ENCODE measurements at places on chromosomes 2 and 18.

GRCh38 chr2:137190411-137191195, 425.3 kb downstream of the THSD7B start:
- no peak for DNase-seq

DNA sequence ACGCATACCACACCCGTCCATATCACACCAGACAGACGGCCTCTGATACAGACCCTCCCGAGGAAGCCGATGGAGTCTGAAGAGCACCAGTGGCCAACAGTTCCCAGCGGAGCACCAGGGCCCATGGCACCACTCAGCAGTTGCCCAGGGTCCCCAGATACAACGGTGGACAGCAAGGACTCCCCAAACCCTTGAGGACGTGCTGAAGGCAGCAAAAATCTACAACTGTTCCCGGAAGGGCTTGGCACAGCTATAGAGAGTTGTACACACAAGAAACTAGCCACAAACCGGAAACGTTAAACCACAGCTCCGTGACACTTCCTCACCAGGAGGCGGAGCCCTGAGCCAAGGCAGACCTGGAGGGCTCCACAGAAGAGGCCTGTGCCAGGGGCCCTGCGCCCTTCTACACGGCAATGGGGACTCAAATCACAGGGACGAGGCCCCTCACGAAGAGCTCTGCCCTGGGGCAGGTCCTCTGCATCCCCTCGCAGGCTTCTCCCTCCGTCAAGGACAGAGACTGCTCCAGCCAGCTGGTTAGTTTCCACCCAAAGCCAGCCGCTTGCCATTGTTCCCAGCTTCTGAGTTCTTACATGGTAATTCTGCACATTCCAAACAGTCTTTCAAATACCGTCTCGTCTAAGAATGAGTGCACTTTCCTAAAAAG, 133.4 kb downstream of the HDAC4 start:
- DNase-seq, result peak; percentile 91

- no peak for DNase-seq
These were observed 14.1 kb downstream of the LIMS1 start for GRCh38 chr2:108548208-108549003.

GRCh38 chr2:108583903-108584520, 49.7 kb downstream of the LIMS1 start:
- peak; percentile 59 for DNase-seq

DNA sequence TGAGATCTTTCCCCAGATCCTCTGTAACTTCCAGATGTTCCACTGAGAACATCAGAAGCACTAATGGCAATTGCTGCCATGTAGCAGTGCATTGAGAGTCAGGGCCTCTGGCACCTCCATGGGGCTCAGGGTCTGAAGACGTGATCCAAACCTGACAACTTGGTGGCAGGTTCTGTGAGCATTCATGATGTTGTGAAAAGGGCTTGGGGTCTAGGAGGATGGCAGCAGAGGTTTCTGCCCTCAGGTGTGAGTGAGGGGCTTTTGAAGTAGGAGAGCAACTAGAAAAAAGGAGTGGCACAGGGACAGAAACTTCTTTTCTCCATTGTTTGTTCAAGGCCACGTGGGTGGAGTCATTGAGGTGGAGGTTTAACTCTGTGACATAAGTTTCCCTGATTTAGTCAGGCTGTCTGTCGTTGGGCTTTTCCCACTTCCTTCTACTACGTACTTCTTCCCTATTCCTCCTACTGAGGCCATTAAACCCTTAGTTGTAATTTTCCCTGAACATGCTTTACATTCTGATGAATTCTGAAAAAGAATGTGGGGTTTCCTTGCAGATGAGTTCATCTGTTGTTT, 13.1 kb downstream of the CFLAR start:
- DNase-seq, result no peak

DNA sequence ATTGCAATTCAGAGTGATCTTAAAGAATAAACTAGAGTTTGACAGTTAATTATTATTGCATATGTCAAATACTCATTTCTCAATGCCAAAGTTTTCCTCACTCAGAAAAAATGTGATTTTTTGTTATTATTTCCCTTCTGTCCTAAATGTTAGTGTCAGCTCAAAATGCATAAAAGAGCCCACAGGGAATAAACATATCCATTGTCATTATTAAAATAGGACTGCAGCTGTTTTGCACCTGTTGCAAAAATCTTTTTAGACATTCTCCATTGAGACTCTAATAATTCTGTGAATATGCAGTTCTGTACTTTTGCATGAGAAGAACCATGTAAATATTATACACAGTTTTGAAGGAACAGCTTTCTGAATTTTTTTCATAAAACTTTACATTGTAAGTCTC, 540.0 kb upstream of the SLC39A10 start:
- DNase-seq, result no peak

GRCh38 chr2:176473177-176473576, 203.9 kb downstream of the MTX2 start:
- no peak for DNase-seq

GRCh38 chr2:237207646-237208045, 122.0 kb downstream of the COPS8 start:
- no peak for DNase-seq

- no peak for DNase-seq
These were observed 50.1 kb upstream of the NOSTRIN start for GRCh38 chr2:168752361-168752760.

DNA sequence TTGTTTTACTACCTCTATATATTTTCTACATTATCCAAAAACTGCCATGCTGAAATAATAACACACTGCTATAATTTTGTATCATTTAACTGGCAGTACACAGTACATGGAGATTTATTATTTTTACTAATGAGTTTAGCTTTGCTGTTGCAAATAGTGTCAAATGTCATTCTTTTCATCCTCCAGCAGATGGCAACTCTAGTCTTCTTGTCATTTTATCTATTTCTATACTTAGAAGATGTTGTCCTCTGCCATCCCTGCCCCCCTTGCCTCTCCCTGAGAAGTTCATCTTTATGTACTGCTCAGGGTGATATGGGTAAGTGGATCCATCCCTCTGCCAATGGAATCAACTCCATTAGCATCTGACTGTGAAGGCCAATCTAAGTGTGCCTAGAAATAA, 21.7 kb upstream of the LRRTM1 start:
- DNase-seq, result no peak

GRCh38 chr2:208269091-208269490, 3.0 kb downstream of the PIKFYVE start:
- DNase-seq, result no peak

- peak; percentile 91 for DNase-seq
These were observed 749 bp upstream of the ACVR2A start for GRCh38 chr2:147843864-147844696.

- DNase-seq, result no peak
These were observed 80.1 kb downstream of the MYCN start for GRCh38 chr2:16020389-16021008.

DNA sequence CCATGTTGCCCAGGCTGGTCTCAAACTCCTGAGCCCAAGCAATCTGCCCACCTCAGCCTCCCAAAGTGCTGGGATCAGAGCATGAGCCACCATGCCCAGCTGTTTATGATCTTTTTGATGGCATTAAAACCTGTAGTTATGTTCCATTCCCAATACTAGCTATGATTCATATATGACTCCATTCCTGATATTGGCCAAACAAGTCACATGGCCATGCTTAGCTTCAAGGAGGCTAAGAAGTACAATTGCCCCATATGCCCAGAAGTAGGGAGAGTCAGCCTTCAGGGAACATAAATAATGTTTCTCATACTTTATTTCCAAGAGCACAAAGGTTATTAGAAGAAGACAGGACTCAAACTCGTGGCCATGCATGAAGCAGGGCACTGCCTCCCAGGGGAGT, 132.4 kb upstream of the RAB6C start:
- DNase-seq, result no peak

- DNase-seq, result no peak
These were observed 291.9 kb downstream of the ALK start for GRCh38 chr2:29629495-29629894.

DNA sequence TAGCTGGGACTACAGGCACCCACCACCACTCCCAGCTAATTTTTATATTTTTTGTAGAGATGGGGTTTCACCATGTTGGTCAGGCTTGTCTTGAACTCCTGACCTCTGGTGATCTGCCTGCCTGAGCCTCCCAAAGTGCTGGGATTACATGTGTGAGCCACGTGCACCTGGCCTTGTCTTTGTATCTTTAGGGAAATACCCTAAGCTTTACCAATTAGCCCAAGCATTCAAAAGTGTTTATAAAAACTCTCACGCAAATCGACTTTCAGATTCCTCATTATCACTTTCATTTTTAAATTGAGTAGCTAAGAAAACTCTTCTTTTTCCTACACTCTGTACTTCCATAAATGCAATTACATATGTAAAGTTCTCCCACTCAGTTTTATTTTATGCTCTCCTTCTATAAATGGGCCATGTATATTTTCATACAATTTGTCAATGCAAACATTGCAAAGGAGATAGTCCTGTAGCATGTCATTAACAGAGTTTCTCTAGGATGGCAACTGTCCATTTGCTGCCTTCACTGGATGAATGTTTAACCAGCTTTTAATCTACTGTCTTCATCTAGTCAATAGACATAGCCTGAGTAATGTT, 326.2 kb upstream of the LRATD1 start:
- no peak for DNase-seq

- no peak for DNase-seq
These were observed 25.7 kb downstream of the MDH1 start for GRCh38 chr2:63614448-63614968.

DNA sequence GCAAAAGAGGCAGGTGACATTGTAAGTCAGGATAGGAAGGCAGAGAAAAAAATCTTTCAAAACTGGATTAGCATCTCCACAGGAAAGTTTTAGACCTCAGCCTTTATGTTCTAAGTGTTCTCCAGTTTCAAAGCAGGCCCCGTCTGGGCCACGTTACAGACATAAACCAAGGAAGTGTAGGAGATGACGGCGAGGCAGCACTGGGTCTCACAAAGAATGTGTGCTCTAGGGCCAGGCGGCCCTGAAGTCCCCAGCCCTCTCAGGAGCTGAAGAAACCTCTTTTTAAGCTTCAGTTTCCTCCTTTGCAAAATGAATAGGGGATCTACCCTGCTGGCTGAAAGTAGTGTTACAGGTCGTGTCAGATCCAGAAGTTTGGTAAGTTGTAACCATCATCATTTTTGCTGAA, 81.7 kb downstream of the SPRED2 start:
- no peak for DNase-seq

- DNase-seq, result no peak
These were observed 2.8 kb upstream of the GAD1 start for GRCh38 chr2:170813611-170814532.

- DNase-seq, result no peak
These were observed 457.4 kb downstream of the FBXO15 start for GRCh38 chr18:73690222-73690621.

- no peak for DNase-seq
These were observed 21.6 kb downstream of the SMAD7 start for GRCh38 chr18:48929212-48929612.
